MM.1S (cell line): ENCODE measurements at places on chromosomes 1 and 21.

DNA sequence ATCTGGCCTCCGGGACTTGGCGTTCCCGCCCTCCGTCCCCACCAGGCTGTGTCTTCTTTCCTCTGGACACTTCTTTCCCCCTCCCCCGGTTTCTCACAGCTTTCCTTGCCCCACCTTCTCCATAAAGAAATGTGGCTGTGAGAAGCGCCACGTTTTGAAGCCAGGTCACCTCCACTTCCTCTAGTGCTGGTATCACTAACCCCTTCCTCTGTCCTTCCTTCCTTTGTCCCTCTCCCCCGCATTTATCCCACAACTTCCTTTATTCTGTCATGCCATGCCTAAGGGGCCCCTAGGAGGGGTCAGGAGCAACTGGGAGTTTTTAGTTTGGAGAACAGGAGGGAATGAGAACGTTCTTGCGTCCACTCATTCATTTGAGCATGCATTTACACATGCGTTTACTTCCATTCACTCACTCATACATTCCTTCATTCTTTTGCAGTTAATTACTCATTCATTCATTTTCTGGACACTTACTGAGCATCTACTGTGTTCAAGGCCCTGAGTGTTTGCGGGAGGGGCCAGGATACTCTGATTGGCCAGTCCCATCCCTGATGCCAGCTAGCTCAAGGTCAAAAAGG is 5.0 kb upstream of the ACOT11 start:
- no peak overlapping the region for H3K4me3 ChIP-seq
- no peak overlapping the region for H3K27ac ChIP-seq
- H3K36me3 ChIP-seq: no peaks in the 10 kb centered on the region
- H3K27me3 ChIP-seq: no peaks in the 10 kb centered on the region

DNA sequence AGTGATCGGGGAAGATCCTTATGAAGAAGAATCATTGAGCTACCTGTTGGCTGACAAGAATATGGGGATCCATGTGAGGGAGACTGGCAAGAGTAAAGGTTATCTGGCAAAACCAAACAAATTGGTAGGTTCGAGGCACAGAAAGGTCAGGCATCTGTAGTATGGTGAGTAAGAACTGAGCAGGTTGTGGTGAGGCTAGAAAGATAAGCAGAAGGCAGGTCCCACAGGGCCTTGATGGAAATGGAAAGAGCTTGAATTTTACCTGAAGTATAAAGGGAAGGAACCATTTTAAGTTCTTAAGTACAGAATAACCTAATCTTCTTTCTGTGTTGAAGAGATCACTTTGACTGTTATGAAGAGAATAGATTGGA is 11.1 kb downstream of the PTPRC start:
- no peak overlapping the region for H3K27ac ChIP-seq
- DNase-seq: no peak
- no peaks in the 10 kb centered on the region for H3K4me1 ChIP-seq
- no peaks in the 10 kb centered on the region for H3K36me3 ChIP-seq
- H3K4me3 ChIP-seq: no peak overlapping the region

DNA sequence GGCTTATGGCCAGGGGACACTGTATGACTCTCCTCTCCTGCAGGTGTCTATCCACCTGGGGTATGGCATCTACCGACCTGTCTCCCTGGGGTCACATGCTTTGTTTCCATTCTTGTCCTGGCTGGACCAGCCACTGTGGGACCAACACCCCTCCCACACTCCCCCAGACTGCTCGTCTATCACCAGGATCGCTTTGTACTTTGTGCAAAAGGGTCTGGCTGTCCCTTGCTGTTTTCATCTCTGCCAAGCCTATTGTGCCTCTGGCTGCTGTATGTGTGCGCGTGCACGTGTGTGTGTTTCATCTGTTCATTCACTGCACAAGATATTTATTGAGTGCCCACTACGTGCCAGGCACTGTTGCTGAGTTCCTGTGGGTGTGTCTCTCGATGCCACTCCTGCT is 25.5 kb downstream of the ETNK2 start:
- no peaks in the 10 kb centered on the region for H3K36me3 ChIP-seq
- DNase-seq: no peak
- no peaks in the 10 kb centered on the region for H3K4me1 ChIP-seq
- no peaks in the 10 kb centered on the region for H3K27me3 ChIP-seq
- no peak overlapping the region for H3K4me3 ChIP-seq

DNA sequence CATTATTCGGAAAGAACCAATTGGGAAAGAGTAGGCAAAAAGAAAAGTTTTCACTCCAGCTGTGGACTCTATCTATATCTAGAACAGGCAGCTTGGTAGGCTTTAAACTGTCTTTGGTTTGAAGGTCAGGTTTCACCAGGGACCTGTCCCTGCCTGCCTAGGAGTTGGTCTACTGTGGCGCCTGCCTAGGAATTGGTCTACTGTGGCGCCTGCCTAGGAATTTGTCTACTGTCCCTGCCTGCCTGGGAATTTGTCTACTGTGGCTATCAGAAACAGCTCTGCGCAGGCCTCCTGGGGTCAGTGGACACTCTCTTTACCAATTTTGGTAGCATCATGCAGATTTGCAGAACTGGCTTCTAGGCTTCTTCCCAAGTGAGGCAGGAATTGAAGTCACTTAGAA is 13.8 kb downstream of the USP25 start:
- H3K4me3 ChIP-seq: no peak overlapping the region
- no peaks in the 10 kb centered on the region for H3K27me3 ChIP-seq
- H3K4me1 ChIP-seq: no peaks in the 10 kb centered on the region
- H3K27ac ChIP-seq: no peak overlapping the region

GRCh38 chr1:147505568-147505967 is 35.7 kb upstream of the BCL9 start:
- no peak overlapping the region for H3K27ac ChIP-seq
- H3K4me1 ChIP-seq: no peaks in the 10 kb centered on the region
- H3K36me3 ChIP-seq: no peaks in the 10 kb centered on the region
- no peak for DNase-seq

- DNase-seq: no peak
- H3K36me3 ChIP-seq: no peaks in the 10 kb centered on the region
- H3K4me1 ChIP-seq: no peaks in the 10 kb centered on the region
- no peak overlapping the region for H3K27ac ChIP-seq
- H3K4me3 ChIP-seq: no peak overlapping the region
- no peaks in the 10 kb centered on the region for H3K27me3 ChIP-seq
Measured at GRCh38 chr1:203219934-203220333, 9.5 kb downstream of the CHIT1 start.

- no peaks in the 10 kb centered on the region for H3K27me3 ChIP-seq
- no peaks in the 10 kb centered on the region for H3K36me3 ChIP-seq
- no peaks in the 10 kb centered on the region for H3K4me1 ChIP-seq
- H3K27ac ChIP-seq: no peak overlapping the region
Measured at GRCh38 chr1:227006226-227006796, 66.2 kb downstream of the COQ8A start.

- no peaks in the 10 kb centered on the region for H3K36me3 ChIP-seq
- no peak overlapping the region for H3K27ac ChIP-seq
- H3K27me3 ChIP-seq: no peaks in the 10 kb centered on the region
Measured at GRCh38 chr1:27858072-27858948, 14.0 kb upstream of the THEMIS2 start.
